ENCODE measurements at places on chromosomes 5 and 9.

GRCh38 chr5:67028371-67028770 lies 168.2 kb downstream of the CD180 start:
- DNase-seq, result no peak

DNA sequence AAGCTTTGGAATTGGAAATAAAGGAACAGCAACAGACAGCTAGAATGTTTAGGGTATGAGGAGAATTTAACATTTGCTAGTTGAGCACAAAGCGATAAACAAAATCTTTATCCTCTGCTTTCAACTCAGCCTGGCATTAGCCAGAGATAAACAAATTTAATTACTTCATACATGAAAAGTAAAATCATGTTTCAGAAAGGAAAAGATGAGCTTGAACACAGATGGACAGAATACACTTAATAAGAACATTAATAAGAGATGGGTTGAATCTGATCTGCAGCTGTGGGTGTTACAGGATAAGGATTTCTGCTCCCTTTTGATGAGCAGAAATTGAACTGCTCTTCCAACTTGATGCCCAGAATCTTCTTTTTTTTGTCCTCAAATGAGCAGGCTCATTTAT lies 275.2 kb downstream of the CSNK1G3 start:
- DNase-seq, result no peak

GRCh38 chr5:76859591-76860247 lies 9.9 kb downstream of the S100Z start:
- no peak for DNase-seq

- no peak for DNase-seq
These were observed 31.4 kb upstream of the SELENOP start for GRCh38 chr5:42842921-42843641.

DNA sequence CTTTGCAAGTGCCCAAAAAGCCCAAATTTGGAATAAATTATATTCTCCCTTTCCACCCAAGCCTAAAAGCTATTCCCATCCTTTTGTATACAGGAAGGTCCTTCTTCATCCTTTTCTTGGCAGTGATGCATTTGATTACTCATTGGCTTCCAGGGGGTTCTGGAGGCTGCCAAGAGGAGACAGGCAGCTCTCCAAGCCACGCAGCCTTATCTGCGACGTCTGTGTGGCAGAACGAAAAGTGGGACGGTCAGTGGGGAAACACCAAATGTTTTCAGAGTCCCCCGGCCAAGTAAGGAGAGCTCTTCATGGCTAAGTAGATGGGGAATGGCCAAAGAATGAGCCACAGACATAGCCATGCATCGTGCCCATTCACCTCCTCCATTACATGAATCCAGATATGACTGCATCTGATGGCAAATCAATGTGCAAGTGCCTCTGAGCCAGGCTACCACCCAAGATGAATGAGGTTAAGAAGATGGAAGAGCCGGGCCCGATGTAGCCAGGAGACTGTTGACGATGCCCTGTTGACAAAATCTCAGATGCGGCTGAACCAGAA lies 12.1 kb downstream of the ADAM19 start:
- no peak for DNase-seq

DNA sequence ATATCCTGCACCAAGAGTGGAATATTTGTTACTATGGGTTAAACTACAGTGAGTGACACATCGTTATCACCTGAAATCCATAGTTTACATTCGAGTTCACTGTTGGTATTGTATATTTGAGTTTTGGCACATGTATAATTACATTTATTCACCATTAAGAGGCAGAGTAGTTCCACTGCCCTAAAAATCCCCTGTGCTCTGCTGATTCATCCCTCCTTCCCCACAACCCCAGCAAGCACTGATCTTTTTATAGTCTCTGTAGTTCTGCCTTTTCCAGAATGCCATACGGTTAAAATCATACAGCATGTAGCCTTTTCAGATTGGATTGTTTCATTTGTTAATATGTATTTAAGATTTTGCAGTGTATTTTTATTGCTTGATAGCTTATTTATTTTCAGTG lies 495.2 kb downstream of the DIRAS2 start:
- no peak for DNase-seq

- peak; percentile 96 for DNase-seq
These were observed 89.2 kb upstream of the CAST start for GRCh38 chr5:96572864-96573512.

DNA sequence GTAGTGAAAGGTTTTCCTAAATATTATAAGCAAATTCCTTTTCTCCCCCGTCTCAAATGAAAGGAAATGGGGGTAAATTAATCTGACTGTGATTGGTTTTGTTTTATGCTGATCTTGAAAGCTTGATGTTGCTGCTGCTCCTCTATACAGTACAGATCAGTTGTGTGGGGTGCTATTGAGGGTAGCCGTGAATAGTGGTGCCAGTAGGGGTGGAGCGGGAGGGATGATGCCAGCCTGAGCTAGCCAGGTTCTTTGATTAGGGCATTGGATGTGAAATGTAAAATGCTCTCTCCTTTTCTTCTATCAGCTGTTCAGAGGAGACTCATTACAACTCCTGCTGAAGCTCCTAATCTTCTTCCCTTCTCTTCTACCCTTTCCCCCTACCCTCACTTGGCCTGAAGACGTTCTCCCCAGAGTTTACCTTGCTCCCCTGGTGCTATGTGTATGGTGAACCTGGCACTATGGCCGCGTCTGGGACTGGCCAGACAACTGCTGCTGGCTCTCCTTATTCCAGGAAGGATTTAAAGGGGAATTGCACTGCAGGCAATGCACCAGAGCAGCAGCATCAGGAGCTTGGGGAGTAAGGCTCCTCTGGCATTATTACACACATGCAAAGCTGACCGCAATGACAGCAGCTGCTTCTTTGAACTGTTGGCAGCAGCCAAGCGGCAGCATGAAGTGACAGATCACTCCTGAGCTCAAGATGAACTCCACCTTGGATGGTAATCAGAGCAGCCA lies 566 bp downstream of the GPR21 start:
- DNase-seq, result no peak

DNA sequence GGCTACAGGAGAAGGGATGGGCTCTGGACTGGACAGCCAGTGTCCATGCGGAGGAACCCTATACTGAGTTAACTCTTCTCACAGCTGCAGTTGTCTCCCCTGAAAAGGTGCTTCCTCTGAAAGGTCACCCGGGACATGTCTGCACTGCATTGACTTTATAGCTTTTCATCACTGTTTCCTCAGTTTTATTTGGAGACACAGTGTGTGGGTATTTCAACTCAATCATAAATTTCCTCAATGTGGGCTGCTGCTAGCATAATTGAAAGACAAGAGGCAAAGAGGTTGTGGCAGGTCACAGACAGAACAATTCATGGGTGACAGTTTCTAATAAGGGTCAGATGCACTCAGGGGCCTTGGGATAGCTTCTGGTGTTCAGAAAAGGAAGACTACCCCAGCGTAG lies 336.8 kb downstream of the KDM4C start:
- no peak for DNase-seq

GRCh38 chr5:332843-333242 lies 11.3 kb downstream of the AHRR start:
- DNase-seq, result no peak

DNA sequence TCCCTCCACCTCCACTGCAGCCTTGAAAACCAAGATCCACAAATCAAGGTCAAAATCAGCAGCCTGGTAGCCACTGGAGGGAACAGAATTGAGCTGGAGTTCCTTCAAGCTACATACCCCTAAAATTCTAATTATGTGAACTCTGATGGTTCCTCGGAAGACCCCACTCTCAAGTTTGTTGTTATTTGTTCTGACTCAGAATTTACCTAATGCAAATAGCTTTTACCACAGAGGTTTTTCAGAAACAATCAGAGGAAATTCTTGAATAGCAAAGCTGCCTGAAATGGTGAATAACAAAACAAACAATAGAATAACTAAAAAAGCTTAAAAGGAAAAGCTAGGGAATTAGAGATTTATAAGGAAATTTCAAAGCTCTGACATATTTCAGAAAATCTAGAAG lies 220.0 kb downstream of the CDH18 start:
- DNase-seq, result no peak

DNA sequence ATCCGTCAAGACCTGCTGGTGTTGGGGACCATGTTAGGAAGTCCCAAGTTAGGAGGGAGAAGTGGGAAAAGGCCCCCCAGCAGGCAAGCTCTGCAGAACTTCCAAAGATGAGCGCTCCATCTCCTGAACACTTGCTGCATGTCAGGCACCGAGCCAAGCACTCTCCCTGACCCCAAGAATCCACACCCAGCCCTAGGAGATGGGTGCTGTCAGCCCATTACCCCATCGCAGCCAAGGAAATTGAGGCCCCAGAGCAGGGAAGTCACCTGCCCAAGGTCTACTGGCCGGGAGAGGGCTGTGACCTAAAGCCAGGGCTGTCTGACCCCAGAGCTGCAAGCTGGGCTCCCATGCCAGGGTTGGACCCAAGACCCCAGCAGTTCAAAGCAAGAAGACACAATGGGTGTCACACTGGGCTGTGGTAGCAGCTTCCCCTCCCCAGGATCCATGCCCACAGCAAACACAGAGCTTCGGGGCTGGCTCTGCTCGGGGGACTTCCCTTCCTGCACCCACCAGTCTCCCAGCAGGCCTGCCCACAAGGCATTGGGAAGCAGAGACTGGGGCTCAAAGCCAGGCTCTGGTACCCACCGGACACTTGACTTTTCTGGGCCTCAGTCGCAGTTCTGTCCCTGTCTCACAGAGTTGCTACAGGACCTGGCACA lies 13.5 kb downstream of the EEIG1 start:
- no peak for DNase-seq
